ENCODE measurements at places on chromosomes 11 and 22.
A peak's percentile ranks its signal among the peaks of the same experiment; 100 is the strongest.

DNA sequence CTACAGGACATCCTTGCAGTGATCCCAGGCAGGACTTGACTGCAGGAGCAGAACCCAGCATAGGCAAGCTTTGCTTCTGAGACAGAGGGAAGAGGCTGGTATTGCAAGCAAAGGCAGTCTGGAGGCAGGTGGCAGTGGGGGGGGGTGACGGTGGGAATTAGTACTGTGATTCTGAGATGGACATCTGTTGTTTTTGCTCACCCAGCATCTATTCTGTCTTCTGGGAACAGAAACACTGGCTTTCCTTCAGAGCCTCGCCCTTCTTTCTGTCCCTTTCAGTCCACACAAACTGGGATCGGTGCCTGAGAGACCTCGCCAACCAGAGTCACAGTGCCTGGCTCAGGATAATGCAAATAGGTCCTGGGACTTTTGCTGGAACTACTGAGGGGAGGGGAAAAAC, 31.2 kb upstream of the RASL10A start:
- DNase-seq, result no peak
- H3K27ac ChIP-seq, result no peak overlapping the region
- no peaks in the 10 kb centered on the region for H3K27me3 ChIP-seq

- H3K4me1 ChIP-seq, result no peaks in the 10 kb centered on the region
- H3K36me3 ChIP-seq, result no peaks in the 10 kb centered on the region
- no peak for DNase-seq
- H3K27ac ChIP-seq, result no peak overlapping the region
- H3K4me3 ChIP-seq, result no peak overlapping the region
Measured at GRCh38 chr11:68704887-68705286, 20.5 kb downstream of the GAL start.

- no peaks in the 10 kb centered on the region for H3K36me3 ChIP-seq
- no peaks in the 10 kb centered on the region for H3K4me1 ChIP-seq
- no peak overlapping the region for H3K27ac ChIP-seq
- no peak overlapping the region for H3K4me3 ChIP-seq
- H3K27me3 ChIP-seq, result no peaks in the 10 kb centered on the region
Measured at GRCh38 chr11:61378713-61379313, 13.6 kb upstream of the TMEM216 start.

GRCh38 chr11:6812390-6813005, 13.0 kb upstream of the OR6A2 start:
- no peak overlapping the region for H3K4me3 ChIP-seq
- DNase-seq, result peak; percentile 12
- H3K27ac ChIP-seq, result no peak overlapping the region
- no peaks in the 10 kb centered on the region for H3K27me3 ChIP-seq

DNA sequence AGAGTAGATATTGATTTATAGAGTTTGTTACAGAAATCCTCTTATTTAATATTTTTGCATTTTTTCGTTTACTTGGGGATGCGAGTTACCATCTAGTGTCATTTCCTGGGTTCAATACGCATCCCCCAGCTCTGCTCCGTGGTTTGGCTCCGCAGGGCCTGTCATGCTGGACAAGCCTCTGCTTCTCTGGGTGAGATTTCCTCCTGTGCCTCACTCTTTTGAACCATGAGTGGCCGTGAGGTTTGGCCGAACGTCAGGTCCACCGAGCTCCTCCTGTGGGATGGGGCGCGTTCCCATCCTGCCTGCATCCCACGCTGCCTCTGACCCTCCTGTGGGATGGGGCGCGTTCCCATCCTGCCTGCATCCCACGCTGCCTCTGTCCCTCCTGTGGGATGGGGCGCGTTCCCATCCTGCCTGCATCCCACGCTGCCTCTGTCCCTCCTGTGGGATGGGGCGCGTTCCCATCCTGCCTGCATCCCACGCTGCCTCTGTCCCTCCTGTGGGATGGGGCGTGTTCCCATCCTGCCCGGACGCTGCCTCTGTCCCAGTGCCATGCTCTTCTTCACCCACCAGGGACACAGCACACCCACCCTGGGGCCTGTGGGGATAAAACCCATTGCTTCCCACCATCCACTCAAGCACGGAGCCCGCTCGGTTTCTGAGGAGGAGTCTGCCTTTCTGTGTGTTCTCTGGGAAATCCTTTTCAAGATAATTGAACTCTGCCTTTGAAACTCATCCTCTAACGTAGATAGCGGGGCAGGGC, 506.8 kb downstream of the BRD1 start:
- H3K27me3 ChIP-seq, result peaks cover 4% of the 10 kb centered on the region
- no peaks in the 10 kb centered on the region for H3K36me3 ChIP-seq
- no peaks in the 10 kb centered on the region for H3K4me1 ChIP-seq
- H3K27ac ChIP-seq, result no peak overlapping the region
- no peak for DNase-seq
- H3K4me3 ChIP-seq, result no peak overlapping the region

DNA sequence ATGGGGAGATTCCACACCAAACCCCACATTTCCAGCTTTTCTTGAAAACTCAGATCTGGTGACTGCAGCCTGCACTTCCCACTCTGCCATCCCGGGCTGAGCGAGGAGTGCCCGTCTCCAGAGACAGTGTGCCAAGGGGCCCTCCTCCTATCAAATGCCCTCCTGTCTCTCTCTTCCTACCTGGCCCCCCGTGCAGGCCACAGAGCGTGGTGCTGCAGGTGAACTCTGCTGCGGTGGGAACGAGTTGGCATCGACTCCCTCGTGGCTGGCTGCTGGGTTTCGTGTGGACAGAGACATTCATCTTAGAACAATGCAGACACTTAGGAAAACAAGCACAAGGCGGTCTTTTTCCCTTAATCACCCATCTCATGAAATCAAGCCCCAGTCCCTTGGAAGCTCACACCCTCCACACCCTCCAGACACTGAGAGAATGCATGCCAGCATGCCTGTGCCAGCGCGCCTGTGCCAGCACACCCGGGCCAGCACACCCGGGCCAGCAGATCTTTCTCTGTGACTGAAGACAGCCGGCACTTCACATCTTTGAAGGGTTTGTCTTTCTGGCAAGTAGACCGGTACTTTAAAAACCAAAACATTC, 65.0 kb downstream of the PARVB start:
- H3K27me3 ChIP-seq, result no peaks in the 10 kb centered on the region
- no peak overlapping the region for H3K27ac ChIP-seq
- no peak overlapping the region for H3K4me3 ChIP-seq
- no peak for DNase-seq

- no peak overlapping the region for H3K4me3 ChIP-seq
- no peak overlapping the region for H3K27ac ChIP-seq
- no peak for DNase-seq
- no peaks in the 10 kb centered on the region for H3K36me3 ChIP-seq
- H3K4me1 ChIP-seq, result no peaks in the 10 kb centered on the region
Measured at GRCh38 chr11:119964136-119965025, 173.5 kb downstream of the TRIM29 start.

DNA sequence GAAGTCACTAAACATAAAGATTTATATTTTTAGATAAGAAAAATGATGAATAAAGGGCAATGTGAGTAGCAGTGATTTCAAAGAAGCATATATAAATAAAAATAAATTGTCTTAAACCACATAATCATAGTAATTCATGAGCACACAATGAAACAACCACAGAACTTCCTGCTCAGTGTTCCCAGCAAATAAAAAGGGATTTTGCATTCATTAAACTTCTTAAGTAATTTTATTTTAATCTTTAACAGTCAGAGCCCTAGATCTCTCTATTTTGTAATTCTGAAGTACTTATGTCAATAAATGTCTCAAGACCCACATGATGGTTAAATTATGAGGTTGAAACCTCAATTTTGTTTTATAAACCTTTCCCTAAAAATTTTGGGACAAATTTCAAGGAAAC, 14.5 kb upstream of the MMP20 start:
- no peak for DNase-seq
- no peak overlapping the region for H3K4me3 ChIP-seq
- no peaks in the 10 kb centered on the region for H3K27me3 ChIP-seq
- no peaks in the 10 kb centered on the region for H3K36me3 ChIP-seq
- no peak overlapping the region for H3K27ac ChIP-seq
- no peaks in the 10 kb centered on the region for H3K4me1 ChIP-seq

- H3K27me3 ChIP-seq, result no peaks in the 10 kb centered on the region
- no peak overlapping the region for H3K4me3 ChIP-seq
- H3K4me1 ChIP-seq, result no peaks in the 10 kb centered on the region
- no peak for DNase-seq
Measured at GRCh38 chr11:20729597-20730105, 60.3 kb downstream of the NELL1 start.

GRCh38 chr11:64036087-64037026, 626 bp downstream of the FLRT1 start:
- no peak overlapping the region for H3K4me3 ChIP-seq
- H3K36me3 ChIP-seq, result no peaks in the 10 kb centered on the region
- H3K27me3 ChIP-seq, result peaks cover 27% of the 10 kb centered on the region
- no peak for DNase-seq
- H3K4me1 ChIP-seq, result peaks cover 10% of the 10 kb centered on the region
- no peak overlapping the region for H3K27ac ChIP-seq

DNA sequence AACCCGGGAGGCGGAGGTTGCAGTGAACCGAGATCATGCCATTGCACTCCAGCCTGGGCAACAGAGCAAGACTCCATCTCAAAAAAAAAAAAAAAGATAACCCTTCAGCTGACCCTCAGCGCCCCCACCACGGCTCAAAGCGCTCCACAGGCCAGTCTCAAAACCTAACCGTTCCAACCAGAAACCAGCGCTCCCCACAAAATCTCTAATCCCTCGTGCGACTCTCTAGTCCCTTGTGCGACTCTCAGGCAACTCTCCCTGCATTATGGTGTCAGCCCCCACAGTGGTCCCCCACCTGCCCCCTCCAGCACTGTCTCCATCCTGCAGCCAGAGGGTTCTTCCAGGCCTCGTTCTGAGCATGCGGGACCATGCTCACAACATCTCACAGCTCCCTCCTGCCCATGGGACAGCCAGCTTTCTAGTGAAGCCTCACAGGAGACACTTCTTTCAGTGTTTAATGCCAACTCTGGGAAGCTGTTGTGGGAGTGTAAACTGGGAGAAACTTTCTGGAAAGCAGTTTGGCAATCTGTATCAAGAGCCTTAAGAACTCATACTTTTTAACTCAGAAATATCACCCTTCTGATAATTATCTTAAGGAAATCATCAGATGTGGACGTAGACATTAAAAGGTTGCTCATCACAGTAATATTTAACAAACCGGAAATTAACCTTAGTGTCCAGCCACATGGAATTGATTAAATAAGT, 4.2 kb upstream of the RASGRP2 start:
- no peak overlapping the region for H3K4me3 ChIP-seq
- H3K27ac ChIP-seq, result no peak overlapping the region
- H3K27me3 ChIP-seq, result no peaks in the 10 kb centered on the region
- DNase-seq, result no peak
- H3K4me1 ChIP-seq, result peaks cover 13% of the 10 kb centered on the region

GRCh38 chr22:33850724-33851123, 69.6 kb downstream of the LARGE1 start:
- no peak overlapping the region for H3K4me3 ChIP-seq
- no peaks in the 10 kb centered on the region for H3K4me1 ChIP-seq
- DNase-seq, result no peak
- H3K36me3 ChIP-seq, result no peaks in the 10 kb centered on the region
- no peaks in the 10 kb centered on the region for H3K27me3 ChIP-seq
- H3K27ac ChIP-seq, result no peak overlapping the region

- H3K27ac ChIP-seq, result no peak overlapping the region
- DNase-seq, result no peak
- H3K4me1 ChIP-seq, result peaks cover 12% of the 10 kb centered on the region
- peaks cover 48% of the 10 kb centered on the region for H3K27me3 ChIP-seq
- H3K36me3 ChIP-seq, result no peaks in the 10 kb centered on the region
Measured at GRCh38 chr11:64713781-64714363, 9.1 kb downstream of the NRXN2 start.

DNA sequence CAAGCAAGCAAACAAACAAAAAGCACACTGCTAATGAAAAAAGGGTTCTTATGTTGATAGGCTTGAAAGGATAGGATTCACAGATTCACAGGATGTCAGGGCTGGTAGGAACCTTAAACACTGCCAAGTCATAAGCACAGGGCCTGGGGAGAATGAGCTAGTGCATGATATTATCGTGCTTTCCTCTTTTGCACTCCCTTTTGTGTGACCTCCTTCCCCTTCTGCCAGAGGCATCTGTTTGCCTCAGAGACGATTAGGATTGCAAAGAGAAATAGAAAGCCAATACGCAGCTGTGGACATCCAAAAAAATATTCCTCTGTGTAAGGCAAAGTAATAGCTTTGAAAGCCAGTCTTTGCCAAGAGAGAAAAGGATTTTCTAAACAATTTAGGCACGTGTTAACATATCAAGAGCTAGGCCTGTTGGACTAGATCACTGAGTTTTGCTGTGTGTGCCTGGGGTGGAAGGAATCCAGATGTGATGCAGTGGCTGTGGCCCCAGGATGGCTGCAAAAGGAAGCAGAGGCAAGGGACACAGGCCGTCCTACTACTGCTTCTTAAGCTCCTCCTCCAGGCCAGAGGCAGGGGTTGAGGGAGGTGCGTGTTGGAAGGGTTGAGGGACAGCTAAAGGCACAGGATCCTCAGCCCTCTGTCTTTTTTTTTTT, 30.6 kb downstream of the MCHR1 start:
- no peak overlapping the region for H3K27ac ChIP-seq
- H3K27me3 ChIP-seq, result no peaks in the 10 kb centered on the region
- H3K4me3 ChIP-seq, result no peak overlapping the region
- no peaks in the 10 kb centered on the region for H3K4me1 ChIP-seq
- H3K36me3 ChIP-seq, result no peaks in the 10 kb centered on the region

GRCh38 chr11:68927280-68928135, 23.8 kb downstream of the IGHMBP2 start:
- H3K4me1 ChIP-seq, result no peaks in the 10 kb centered on the region
- H3K27ac ChIP-seq, result no peak overlapping the region
- no peak for DNase-seq
- no peaks in the 10 kb centered on the region for H3K27me3 ChIP-seq
- peaks cover 75% of the 10 kb centered on the region for H3K36me3 ChIP-seq

DNA sequence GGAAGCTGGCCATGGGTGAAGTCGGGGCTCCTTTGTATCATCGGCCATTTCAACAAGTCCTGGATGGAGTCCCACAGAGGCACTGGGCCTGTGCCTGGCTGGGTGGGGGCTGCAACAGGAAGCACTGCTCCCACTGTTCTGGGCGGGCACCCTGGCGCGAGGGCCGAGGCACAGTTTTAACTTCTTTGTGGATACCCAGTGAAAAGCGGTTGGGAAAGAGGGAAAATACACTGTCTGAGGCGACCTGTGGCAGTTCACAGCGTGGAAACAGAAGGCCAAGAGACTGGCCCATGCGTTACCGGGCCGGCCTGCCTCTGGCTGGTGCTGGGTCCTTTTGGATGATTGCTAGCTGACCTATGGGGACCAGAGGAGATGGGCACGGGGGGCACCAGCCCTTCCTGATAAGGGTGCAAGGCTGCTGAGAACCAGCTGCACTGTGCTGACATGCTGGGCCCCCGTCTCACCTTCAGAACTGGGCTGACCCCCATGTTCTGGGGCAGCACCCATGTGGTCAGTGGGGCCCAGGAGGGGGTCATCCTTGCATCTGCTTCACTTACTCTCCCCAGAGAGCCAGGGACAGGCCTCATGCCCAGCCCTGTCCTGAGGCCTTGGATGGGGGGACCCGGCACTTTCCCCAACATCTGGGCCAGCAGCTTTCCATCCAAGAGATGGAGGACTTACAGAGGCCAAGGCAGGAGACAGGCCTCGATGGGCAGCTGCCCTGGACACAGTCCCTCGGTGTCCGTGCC, 4.2 kb downstream of the OVOL1 start:
- H3K4me1 ChIP-seq, result peaks cover 21% of the 10 kb centered on the region
- peaks cover 22% of the 10 kb centered on the region for H3K27me3 ChIP-seq
- no peak overlapping the region for H3K27ac ChIP-seq
- H3K4me3 ChIP-seq, result no peak overlapping the region
- no peak for DNase-seq
